ENCODE measurements at places on chromosomes 6 and 20.

DNA sequence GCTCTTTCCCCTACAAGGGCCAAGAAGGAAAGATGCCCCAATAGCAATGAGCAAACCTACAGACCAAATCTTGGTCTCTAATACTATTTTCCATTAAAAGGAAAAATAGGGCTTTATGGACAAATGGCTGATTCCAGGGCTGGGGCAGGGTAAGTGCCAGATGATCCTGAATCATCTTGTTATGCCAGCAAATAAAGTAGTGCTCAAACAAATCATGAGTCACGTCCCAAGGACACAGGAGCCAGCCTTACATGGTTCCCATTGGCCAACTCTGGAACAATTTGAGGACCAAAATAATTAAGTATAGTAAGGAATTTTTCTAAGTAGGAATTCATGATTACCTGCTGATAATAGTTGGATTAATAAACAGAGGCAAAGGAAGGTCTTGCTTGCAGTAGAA, 53.2 kb upstream of the NKX2-4 start:
- no peak for DNase-seq

DNA sequence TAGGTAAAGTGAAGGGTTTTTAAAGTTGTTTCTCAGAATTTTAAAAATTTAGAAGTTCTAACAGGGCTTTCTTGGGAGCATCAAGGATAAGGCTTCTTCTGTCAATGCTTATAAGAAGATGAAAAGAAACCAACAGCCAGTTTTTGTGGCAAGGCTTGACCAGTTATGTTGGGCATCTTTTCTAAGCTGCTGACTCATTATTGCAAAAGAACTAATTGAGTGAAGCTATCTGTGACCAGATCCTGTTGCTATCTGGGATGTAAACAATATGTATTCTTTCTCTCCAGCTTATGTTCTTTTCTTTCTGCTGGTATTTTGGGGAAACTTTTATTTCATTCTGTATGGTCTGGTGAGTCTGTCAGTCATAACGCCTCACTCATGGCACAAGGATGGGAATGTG, 643.8 kb downstream of the HDGFL1 start:
- DNase-seq, result no peak

GRCh38 chr20:19531446-19531845, 226.6 kb upstream of the RIN2 start:
- DNase-seq, result no peak

- DNase-seq, result no peak
These were observed 127.8 kb downstream of the KIF16B start for GRCh38 chr20:16445482-16445881.

- DNase-seq, result no peak
These were observed 39.5 kb upstream of the ADGRF5 start for GRCh38 chr6:46961232-46961631.

DNA sequence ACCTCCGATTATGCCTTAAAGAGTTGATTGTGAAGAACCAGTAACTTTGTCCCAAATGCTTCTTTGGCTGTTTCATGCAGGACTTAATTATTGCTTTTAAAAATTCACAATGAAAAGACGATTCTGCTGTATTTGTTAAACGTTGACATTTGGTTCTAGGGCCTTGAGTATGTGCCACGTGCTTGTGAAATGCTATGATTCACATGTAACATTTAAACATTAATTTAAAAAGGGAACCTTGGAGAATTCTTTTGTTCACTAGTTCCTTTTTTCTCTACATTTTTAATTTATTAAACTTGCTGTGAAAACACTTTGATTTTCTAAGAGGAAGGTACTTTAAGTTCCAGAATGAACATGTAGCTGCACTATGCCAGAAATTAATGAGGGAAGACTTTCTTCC, 9.5 kb downstream of the GZF1 start:
- DNase-seq, result no peak

DNA sequence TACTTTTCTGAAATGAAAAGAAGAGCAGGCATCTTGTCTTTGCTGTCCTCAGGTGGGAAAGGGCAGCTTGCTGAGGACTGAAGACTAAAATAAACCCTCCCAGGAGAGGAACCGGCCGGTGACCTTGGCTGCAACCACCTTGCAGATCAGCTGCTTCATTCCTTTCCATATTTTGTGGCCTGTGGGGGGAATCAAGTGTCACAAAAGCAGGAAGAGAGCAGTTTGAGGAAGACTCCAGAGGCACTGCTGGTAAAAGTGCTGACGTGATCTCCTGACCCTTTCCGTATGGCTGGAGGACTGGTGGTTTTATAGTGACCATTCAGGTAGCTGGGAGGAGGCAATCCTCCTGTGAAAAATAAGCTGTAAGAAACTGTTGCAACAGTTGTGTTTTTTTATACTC, 157.0 kb downstream of the PLCB4 start:
- DNase-seq, result no peak

GRCh38 chr6:2166717-2167116, 78.7 kb downstream of the GMDS start:
- DNase-seq, result no peak

GRCh38 chr6:113562248-113562647, 294.9 kb upstream of the MARCKS start:
- DNase-seq, result no peak

GRCh38 chr6:130788954-130789353, 38.3 kb upstream of the SMLR1 start:
- no peak for DNase-seq

DNA sequence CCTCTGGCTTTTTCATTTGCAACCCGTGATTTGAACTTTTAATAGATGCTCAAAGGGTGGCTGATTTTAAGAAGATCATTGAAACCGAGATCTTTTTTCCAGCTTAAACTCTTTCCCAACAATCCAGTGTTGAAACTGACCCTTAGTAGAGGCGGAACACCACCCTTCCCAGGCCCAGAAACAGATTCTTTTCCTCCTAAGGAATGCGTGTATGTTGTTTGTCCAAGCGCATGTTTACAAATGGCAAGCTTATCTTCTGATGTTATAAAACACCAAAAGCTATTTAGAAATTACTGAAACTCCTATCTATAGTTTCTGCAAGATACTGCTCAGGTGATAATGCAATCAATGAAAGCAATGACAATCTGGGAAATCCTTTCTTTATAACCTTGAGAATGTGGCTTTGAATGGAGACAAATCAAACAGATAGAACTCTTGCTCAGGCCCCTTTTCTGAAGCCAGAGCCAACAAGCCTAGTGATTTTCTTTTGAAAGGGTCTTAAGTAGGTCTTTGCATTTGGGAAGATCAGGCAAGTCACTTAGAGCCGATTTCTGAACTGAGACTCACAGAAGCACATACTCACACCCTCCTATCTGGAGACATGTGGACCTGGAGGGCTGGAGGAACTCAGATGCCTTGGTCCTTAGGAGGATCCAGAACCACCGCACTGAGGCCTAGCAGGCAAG, 9.1 kb downstream of the BANF2 start:
- no peak for DNase-seq

- no peak for DNase-seq
These were observed 448.7 kb upstream of the JARID2 start for GRCh38 chr6:14796974-14797762.

GRCh38 chr6:101668496-101669030, 275.1 kb downstream of the GRIK2 start:
- no peak for DNase-seq

DNA sequence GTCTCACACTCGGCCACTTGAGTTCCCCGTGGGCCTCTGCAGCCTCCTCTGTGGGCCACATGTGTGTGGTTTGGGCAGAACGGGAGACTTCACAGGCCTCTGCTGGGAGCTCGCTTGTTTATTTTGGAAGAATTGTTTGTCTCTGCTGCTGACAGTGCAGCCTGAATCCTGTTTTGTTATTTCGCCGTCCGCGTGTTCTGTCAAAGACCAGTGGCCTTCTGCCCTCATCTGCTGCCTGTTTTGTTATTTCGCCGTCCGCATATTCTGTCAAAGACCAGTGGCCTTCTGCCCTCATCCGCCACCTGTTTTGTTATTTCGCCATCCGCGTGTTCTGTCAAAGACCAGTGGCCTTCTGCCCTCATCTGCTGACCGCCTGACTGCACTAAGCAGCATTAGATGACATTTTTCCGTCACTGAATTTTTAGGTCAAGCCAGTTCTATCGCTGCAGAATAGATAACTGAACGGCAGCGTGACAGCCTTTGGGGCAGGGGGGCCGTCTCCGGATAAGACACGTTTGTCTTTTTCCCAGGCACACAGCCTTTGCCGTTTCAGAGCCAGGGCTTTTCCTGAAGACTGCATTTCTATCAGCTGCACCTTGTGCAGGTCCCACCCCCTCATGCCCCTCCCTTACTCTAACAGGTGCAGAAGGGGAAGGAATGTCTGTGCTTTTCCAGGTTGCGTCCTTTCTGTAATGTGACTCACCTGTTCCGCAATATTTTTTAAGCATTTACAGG, 158.5 kb upstream of the AFDN start:
- no peak for DNase-seq

DNA sequence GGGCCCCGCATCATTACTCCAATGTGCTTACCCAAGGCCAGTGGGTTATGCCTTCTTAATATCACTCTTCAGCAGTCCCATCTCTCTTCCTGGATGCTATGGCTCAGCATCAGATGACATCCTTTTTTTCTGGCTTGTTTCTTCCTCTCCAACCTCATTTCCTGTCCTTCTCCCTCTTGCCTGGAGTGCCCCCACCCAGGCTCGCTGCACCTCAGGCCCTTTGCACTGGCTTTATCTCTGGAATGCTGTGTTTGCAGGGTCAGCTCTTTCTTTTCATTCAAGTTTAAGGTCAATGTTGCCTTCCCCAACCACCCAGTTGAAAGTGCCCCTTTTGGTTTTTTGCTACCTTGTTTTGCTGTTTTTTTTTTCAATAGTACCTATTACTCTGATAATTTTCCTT, 36.7 kb downstream of the CD40 start:
- no peak for DNase-seq

- no peak for DNase-seq
These were observed 89.3 kb upstream of the JAG1 start for GRCh38 chr20:10763112-10763511.

GRCh38 chr20:58384821-58385220, 4.2 kb upstream of the VAPB start:
- DNase-seq, result no peak

DNA sequence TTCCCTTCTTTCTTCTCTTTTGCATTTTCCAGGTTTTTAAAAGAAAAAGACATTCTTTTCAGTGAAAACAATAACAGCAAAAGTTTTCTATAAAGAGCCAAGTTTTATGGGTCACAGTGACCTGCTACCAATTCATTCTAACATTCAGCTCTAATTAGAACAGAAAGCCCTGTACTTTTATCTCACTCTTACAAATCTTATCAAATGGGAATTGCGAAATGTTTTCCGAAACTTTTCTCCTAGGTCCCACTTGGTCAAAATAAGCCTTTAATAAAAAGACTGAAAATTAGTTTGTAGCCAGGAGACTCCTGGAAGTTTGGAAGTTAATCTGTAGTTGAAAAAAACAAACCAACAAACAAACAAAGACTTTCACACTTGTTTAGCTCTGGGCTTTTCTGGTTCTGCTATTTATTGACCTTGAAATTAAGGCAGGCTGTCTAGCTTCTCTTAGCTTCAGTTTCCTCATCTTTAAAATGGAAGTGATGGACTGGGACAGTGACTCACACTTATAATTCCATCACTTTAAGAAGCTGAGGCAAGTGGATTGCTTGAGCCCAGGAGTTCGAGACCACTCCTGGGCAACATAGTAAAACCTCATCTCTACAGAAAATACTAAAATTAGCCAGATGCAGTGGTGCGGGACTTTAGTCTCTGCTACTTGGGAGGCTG, 613.5 kb upstream of the CDH4 start:
- no peak for DNase-seq

GRCh38 chr20:32623667-32624157, 38.6 kb upstream of the NOL4L start:
- DNase-seq, result no peak

GRCh38 chr20:56826306-56826704, 197.2 kb downstream of the TFAP2C start:
- DNase-seq, result no peak
